ENCODE measurements at places on chromosomes 13 and 19. TPM values are rescaled to one million over a fixed set of nuclear protein-coding genes. Genes with fewer than 3 reads are reported as not detected.

- no peak for DNase-seq
Measured at GRCh38 chr19:1766800-1767352, 13.6 kb downstream of the ONECUT3 start.

DNA sequence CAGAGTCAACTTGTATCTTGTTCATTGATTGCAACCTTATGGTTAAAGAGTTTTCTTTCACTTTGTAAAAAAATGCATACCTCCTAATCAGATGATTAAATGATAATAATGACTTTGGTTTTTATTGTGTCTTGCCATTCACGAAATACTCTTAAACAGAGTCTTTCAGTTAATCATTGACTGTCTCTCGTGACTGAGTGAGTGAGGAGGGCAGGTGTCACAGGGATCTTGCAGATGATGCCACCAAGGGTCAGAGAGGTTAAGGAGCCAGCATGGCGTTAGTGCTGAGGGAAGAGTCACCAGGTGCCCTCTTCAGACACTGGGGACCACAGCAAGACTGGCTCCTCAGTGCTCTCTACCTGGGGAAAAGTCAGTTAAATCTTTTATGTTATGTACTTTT is 8.0 kb downstream of the GPATCH1 start:
- DNase-seq, result no peak

DNA sequence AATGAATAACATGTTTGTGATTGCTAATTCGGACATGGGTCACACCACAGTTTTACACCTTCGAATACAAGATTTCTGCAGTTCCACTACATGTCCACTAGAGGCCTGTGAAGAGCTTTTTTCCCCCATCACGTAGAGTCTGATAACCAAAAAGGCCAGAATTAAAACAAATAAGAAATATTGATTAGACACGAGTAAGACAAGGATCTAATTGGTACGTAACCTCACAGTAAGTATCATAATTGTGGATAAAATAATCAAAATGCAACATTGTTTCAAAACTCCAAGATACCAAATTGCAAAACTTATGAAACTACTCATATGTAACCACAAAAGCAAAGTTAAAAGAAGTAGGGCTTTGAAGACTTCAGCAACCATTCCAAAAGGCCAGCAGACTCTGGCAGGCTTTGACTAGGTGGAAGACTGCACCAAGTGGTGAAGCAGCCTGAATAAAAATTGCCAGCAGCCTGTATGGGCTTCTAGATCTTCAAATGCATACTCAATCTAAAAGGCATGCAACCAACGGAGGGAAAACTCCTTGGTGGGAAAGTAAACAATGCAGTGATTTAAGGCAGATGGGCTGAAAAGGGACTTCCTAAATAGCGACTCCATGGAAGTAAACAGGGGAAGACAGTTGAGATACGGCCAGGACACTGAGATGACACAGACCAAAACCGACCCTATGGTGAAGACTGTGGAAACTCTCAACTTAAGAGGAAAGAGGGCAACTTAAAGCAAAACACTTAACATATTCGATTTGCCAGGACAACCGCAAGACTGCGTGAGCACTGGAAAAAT is 56.7 kb downstream of the STARD13 start:
- peak; percentile 83 for DNase-seq

DNA sequence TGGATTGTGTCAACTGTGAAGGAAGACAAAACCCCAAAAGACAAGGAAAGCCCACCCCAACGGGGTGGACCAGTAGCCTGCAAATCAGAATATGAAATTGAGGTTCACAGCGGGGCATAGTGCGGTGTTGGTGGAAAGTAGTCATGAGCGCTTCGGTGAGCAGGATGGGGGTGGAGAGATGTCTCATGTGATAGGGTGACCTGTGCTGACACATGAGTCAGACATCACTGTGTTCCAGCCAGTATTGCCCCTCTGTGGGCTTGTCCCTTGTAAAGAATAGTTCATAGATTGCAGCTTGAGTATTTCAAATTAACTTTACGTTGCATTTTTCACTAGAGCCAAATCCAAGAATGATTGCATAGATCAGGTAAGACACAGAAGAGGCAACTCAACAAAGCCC is 7.3 kb downstream of the ZNF69 start:
- DNase-seq, result no peak

DNA sequence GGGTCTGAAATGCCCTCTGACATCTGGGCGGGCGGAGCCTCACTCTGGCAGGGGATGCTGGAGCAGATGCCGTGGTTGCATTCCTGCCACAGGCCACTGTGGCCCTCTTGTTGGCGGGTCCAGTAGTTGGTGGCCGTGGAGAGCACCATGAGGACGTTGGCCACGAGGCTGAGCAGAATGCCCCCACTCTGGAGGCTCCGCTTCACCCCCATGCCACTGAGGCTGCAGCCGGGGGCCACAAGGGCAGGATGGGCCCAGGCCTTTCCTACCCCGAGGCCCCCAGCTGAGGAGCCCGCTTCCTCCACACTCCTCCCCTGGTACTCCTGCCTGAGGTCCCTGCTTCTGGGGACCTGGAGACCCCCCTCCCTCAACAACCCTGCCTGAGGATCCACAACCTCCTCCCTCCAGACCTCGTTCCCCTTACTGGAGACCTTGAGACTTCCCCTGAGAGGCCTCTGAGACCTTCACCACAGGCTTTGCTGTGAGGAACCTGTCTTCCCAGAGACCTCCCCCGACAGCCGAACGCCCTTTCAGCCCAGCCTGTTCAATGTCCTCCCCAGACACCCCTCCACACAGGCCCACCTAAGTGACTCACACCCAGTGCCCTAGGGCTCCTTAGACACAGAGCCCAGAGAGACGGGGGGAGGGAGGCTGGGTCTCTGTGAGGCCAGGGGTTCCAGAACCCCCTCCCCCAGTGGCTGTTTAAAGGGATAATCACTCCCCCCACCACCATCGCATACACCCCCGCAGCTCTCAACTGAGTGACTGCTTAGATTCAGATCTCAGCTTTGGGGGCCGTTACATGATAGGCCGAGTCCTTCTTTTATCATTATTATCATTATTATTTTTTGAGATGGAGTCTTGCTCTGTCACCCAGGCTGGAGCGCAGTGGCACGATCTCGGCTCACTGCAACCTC is at the start of gene CLDND2:
Gene CLDND2 (minus strand): TSS at position 638 of the 917 bp plus-strand sequence. CDS start 426 bp downstream, at position 212.
- no peak for DNase-seq

GRCh38 chr13:58955546-58956385 is 1208.0 kb downstream of the DIAPH3 start:
- DNase-seq, result no peak

DNA sequence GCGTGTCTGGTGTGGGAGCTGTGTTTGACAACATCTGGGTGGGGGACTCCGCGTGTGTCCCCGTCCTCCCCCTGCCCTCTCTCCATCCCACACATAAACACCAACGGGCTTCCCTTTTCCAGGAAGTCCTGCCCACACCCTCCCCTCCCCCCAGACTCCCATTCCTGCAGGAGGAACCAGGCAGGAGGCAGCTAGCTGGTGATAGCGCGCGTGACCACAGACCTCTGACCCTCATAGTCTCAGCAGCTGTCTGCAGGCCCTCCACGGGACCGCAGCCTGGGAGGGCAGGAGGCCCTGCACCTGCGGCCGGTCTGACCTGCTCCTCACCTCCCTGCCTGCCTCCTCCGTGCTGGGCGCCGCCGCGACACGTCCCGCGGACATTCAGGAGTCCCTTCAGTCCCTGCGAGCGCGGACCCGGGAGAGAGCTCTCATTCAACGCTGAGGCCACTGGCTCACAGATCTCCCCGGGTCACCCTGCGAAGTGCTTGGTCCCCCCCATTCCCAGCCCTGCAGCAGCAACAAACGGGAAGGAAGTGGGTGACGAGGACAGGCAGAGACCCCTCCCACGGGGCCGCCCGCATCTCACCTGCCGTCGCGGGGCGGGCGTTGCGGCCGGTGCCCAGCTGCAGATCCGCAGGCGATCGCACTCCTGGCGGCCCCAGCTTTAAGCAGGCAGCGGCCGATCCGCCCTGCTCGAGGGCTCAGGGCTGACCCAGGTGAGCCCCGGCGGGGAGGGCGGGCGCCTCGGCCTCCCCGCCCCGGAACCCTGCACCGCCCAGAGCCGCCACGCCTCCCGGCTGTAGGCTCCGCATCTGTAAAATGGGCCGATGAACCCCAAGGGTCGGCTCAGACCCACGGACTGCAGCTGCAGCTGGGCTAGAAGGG is 1.1 kb upstream of the ACP5 start:
- DNase-seq, result peak; percentile 9

RAB3A gene
- 2.0 TPM for total RNA-seq

COMP gene
- 0.17 TPM for total RNA-seq

ZNF728 gene
- 1.8 TPM for total RNA-seq

DNA sequence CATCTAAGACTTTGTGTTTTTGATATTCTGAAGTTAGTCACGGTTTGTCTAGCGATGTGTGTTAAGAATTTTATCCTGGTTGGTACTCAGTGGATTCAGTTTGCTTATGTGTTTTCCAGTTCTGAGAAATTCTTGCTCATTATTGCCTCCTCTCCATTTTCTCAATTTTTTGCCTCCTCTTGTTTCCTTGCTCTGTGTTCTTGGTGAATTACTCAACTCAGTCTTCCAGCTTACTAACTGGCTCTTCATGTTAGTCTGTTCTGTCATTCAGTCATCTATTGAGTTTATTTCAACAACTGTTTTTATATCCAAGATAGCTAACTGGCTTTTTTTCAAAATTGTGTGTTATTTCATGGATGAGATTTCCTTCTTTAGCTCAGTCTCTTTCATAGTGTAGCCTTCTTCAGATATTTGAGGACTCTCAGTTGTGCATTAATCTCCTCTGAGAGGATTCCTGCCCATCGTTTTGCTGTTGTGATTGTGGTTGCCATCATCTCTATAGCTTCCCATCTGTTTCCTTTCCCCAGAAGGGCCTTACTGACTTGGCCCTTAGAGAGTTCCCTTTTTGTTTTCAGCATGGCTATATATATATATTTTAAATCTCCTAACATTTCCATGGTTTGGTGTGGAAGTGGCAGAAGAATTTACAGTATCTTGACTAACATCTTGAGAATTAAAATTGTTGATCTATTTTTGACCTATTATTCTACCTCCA is 6.2 kb downstream of the SETDB2 start:
- no peak for DNase-seq

S1PR5 gene
- under 0.01 TPM for total RNA-seq

RXFP2 gene
- total RNA-seq, result not detected

GDF15 gene
- total RNA-seq, result 210 TPM

- peak; percentile 96 for DNase-seq
Measured at GRCh38 chr13:46296115-46296822, 84.5 kb downstream of the LRRC63 start.

- DNase-seq, result no peak
Measured at GRCh38 chr19:3253270-3253669, 28.8 kb downstream of the CELF5 start.

RLN3 gene
- not detected for total RNA-seq

DNA sequence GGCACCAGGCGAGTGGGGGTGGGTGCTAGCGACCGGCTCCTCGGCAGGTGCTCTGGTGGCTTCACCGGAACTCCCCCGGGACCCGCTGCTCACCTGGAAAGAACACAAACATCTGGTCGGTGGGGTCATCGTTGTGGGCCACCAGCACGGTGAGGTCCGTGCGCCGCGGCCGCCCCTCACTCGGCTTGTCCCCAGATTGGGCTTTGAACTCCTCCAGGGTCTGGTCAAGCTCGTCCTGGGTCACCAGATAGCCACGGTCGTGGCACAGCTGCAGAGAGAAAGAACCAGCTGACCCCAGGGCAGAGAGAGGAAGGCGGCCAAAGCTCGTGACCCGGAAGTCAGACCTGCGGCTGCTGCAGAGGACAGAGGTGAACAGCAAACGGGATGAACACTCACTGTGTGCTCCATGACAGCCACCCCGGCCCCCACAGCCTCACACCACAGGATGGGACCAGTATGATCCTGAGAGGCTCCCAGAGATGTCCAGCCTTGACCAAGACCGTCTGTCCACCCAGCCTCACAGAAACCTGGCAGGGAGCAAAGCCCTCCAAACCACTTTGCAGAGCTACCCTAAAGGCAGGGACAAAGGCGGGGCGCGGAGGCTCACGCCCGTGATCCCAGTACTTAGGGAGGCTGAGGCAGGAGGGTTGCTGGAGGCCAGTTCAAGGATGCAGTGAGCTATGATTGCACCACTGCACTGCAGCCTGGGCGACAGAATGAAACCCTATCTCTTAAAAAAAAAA is 1.2 kb downstream of the POLR2E start:
- no peak for DNase-seq

DNA sequence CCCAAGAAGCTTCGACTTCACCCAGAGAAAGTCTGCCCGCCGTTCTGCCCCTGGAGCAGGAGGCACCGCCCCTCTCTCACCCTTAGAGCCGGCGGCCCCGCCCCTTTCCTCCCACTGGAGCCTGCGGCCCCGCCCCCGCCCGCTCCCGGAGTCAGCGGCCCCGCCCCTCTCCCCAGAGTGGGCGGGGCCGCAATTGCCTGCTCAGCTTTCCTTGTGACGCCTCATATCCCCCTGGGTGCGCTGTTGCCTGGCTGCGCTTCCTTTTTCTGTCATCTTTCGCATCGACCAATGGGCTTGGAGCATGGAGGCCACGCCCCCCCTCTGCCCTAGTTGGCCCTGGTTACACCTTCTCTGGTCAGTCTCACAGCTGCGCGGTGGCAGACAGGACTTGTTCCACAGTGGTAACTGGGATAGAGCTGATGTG is 38.2 kb upstream of the ZNF492 start:
- no peak for DNase-seq

DNA sequence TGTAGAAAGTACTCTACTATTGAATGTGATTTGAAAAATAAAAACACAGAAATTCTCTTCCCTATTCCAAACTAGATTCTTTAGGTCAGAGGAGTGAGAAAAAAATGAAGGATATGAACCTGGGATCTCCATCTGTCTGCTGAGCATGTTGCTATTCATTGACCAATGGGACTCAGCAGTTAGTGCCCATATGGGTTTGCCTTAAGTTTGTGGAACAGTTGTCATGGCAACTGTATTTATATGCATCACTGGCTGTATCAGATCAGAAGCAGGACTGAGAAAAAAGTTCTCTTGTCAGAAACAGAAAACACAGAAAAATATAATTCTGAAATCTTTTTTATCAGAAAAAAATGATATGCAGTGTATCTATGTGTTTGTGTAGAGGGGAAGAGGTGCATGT is 73.3 kb upstream of the ATXN8OS start:
- DNase-seq, result no peak

ENOX1 gene
- 7.6 TPM for total RNA-seq

TEAD2 gene
- 19.2 TPM for total RNA-seq

DNA sequence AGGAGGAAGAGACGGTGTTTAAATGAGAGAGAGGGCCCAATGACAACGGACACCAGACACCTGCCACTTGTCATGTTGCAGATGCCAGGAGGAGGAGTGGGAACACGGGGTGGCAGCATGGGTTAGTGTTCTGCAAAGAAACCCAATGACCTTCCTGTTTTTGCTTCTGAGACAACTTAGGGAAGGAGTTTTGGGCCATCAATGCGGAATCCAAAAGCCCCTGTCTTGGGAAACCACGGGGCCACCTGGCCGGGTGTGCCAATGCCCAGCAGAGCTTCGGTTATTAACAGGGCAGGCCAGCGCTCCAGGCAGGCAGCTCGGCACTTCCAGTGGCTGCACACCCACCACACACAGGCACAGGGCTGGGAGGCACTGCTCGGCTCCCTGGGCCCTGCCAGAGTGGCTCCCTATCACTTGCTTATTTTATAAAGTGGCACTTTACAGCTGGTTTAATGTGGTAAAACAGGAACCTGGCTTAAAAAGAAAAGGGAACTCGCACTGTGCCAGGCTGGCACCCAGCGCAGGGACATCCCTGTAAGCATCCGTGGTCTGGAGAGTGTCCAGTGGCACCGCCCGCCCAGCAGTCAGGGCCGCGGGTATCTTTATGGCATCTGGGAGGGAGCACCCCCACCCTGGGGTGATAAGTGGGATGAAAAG is 19.1 kb downstream of the ELL start:
- no peak for DNase-seq

OLFM4 gene
- total RNA-seq, result not detected

SLC25A41 gene
- total RNA-seq, result 0.26 TPM

GRCh38 chr13:36917311-36917710 is 2.7 kb downstream of the SMAD9 start:
- DNase-seq, result no peak

Measured in fibroblast of lung (primary cell).